ENCODE measurements at places on chromosomes 3 and 15.
A peak's percentile ranks its signal among the peaks of the same experiment; 100 is the strongest.

DNA sequence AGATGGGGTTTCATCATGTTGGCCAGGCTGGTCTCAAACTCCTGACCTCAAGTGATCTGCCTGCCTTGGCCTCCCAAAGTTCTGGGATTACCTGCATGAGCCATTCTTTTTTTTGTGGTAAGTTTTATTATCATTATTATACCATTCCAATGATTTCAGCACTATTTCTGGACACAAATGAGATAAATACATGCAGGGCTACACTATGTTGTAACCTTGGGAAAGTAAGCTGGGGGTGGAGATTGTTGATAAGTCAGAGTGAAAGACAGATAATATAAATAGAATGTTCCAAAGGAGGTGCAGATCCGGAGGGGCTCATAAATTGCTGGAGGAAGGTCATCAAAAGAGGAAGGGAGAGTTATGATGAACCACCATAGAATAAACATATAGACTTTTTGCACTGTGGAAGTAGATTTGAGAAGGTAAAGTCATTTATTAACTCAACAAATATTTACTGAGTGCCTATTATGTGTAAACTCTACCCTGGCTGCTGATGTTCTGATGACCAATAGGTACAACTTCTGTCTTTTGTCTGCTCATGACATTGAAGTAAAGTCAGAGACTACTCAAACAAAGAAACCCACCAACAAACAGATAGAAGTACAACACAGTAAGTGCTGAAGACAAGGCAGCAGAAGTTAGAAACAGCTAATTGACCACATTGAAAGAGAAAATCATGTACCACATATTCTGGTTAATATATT lies 478.9 kb upstream of the GOLIM4 start:
- DNase-seq: no peak

- DNase-seq: no peak
These were observed 1481.5 kb downstream of the OTOL1 start for GRCh38 chr3:162978136-162978535.

GRCh38 chr3:126448136-126448892 lies 27.4 kb downstream of the ZXDC start:
- DNase-seq: no peak

GRCh38 chr3:31423482-31423881 lies 109.2 kb upstream of the STT3B start:
- no peak for DNase-seq

DNA sequence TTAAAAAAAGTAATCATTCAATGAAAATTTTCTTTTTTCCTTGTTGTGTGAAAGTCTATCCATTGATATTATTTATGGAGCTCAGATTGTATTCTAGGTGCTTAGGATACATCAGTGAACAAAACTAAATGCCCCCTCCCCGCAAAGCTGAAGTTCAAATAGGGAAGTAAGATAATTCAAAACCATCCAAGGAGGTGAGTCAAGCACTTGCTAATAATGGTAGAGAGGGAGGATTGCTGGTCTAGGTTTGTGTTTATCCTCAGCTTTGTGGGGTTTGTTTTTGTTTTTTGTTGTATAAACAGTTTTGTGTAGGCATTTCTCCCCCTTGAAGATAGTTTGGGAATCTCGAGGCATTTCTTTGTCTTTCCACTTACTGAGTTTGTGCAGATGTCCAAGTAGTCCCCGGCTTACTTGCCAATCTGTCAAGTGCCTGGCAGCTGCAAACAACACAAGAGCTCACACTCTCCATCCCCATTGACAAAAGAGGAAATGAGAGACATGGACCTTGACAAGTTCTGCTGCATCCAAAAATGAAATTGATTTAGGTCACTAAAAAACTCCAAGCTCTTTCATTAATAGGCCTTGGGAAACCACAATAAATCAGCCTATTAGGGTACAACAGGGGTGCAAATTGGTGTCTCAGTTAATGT lies 575.8 kb upstream of the TBL1XR1 start:
- no peak for DNase-seq

DNA sequence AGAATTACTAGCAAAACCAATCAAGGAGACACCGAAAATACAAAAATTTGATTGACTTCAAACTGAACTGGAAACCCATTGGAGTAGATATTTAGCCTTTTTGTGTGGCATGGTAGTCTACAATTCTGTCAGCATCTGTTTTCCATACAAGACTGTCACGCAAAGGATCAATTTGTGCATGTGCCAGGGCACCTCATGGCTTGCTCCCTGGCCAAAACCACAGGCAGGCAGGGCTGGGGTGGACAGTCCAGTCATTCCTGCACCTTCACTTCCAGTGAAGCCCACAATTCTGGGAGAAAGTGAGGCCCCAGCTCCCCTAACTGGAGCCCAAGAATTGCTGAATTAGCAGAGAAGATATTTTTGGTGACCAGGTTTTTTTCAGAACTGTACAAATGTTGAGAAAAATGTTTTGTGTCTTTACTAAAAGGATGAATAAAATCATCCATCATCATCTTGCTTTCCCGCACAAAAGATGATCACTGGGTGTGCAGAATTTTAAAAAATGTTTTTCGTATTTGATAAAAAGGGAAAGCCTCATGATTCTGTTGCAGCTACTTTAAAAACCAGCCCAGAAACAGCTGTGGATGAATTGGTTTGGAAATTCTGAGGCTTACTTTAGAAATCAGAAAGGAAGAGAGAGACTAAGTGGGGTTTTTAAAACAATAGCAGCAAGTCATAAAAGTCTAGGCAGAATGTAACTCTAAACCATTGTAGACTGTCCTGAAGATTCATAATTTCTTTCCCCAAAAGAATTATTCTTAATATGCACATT lies 86.4 kb downstream of the PCCB start:
- no peak for DNase-seq

DNA sequence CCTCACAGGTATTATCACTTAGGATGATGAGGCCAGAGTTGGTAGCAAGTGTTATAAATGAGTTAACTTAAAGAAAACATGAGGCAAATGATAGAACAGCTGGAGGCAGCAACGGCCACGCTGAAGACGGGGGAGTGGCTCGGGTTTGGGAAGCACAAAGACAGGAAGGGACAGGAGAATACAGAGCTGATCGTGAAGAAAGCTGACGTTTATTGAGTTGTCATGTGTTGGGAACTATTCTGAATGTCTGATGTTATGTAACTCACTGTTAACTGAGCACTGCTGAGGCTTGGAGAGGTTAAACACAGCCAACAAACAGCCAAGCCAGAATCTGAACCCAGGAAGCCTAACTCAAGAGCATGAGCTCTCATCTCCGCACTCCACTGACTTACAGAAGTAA lies 42.3 kb downstream of the FGD5 start:
- DNase-seq: no peak

DNA sequence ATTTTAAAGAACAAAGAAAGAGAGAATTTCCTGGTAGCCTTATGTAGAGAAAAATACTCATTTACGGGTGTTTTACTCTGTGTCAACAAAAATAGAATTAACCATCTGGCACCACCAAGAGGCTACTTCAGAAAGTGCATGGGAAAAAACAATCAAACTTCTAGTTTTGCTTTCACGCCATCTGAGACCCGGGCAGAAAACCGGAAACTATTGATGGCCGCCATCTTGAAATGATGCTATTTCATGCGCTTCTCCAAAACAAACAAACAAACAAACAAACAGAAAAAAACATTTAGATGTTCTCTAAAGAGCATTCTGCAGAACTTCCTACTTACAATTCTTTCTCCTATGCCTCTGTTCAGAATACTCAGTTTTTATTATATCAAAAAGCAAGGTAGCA lies 49.4 kb upstream of the SYNPR start:
- DNase-seq: no peak

DNA sequence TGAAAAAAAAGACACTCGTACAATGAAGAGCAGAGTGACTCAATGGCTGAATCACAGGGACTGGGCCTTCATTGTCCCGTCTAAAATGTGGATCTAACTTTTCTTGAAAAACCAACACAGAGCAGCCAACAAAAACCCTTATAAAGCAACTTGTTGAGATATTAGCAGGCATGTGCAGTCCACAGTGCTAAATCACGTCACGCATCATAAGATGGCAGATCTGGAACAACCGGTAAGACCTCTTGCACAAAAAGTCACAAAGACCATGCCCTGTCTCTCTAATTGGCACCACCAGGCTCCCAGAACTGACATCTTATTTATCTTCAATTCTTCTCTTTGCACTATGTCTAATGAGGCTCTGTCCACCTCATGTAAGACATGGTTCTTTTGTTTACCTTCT lies 177.0 kb downstream of the MAGI1 start:
- DNase-seq: no peak

DNA sequence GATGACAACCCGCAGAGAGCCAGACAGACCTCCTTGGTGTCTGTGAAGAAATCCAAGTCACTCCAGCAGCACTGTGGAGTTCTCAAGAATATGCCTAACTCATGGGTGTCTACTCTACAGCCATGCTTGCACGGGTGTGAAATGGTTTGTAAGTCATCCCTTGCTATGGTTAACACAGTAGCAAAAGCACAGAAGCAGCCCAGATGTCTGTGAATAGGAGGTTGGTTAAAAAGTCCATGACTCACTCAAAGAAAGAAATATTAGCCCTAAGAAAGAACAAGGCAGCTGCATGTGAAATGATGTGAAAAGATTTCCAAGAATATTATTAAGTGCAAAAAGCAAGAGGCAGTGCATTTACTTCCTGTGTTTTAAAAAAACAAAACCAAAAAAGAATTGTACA lies 12.1 kb upstream of the LIMD1 start:
- DNase-seq: no peak

- no peak for DNase-seq
These were observed 48.3 kb downstream of the DHX36 start for GRCh38 chr3:154275965-154276364.

DNA sequence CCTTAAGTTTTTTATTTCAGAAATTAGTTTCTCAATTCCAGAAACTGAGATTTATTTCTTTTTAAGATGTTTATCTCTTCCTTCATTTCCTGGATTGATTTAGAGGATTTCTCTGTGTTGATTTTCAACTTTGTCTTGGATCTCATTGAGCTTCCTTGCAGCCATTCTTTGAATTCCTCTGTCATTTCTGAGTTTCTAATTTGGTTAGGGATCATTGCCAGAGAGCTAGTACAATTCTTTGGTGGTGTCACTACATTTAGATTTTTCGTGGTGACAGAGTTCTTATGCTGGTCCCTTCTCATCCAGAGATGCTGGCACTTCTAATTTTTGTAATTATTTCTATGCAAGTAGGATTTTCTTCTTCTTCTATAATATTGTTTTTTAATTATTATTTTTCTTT lies 691.1 kb upstream of the NAALADL2 start:
- DNase-seq: no peak

DNA sequence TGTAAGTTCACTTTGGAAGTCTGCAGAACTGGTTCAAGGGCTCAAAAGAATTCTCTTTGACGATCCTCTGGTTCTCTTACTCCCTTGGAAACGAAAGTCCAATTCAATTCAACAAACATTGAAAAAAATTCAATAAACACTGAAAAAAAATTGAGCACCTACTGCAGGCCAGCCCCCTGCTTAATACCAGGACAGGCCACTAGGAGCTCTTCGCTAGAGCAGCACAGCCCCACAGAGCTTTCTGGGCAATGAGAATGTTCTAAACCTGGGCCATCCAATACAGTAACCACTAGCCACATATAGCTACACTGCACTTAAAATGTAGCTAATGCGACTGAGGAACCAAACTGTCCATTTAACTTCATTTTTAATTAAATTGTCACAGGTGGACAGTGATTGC lies 50.4 kb upstream of the DCLK3 start:
- no peak for DNase-seq

GRCh38 chr15:51103330-51103729 lies 8.6 kb upstream of the TNFAIP8L3 start:
- no peak for DNase-seq

GRCh38 chr3:40102182-40102581 lies 207.3 kb upstream of the EIF1B start:
- no peak for DNase-seq

GRCh38 chr15:95503640-95504225 lies 826.8 kb upstream of the NR2F2 start:
- no peak for DNase-seq

- DNase-seq: peak; percentile 54
These were observed 453.7 kb downstream of the FOXP1 start for GRCh38 chr3:71129611-71130431.

DNA sequence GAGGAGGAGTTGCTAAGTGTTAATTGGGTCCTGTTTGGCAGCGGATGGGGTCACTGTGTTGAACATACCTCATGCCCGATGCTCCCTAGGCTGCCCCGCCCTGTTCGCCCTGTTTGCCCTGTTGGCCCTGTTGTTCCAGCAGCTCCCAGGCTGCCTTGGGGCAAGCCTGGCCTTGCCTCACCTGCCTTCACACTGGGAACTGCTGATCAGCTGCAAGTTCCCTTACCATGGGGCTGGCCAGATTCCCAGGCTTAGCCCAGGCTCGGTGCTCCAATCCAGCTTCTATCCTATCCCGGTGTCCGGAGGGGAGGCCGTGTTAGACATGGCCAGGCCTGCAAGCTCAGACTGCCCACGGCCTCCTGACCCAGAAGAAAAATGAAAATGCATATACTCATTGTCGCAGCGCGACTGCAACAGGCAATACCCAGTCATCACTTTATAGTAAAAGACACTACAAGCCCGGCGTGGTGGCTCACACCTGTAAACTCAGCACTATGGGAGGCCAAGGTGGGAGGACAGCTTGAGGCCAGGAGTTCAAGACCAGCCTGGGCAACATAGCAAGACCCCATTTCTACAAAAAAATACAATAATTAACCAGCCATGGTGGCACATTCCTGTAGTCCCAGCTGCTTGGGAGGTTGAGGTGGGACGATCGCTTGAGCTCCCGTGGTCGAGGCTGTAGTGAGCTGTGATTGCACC lies 42.9 kb upstream of the ZNF710 start:
- no peak for DNase-seq

DNA sequence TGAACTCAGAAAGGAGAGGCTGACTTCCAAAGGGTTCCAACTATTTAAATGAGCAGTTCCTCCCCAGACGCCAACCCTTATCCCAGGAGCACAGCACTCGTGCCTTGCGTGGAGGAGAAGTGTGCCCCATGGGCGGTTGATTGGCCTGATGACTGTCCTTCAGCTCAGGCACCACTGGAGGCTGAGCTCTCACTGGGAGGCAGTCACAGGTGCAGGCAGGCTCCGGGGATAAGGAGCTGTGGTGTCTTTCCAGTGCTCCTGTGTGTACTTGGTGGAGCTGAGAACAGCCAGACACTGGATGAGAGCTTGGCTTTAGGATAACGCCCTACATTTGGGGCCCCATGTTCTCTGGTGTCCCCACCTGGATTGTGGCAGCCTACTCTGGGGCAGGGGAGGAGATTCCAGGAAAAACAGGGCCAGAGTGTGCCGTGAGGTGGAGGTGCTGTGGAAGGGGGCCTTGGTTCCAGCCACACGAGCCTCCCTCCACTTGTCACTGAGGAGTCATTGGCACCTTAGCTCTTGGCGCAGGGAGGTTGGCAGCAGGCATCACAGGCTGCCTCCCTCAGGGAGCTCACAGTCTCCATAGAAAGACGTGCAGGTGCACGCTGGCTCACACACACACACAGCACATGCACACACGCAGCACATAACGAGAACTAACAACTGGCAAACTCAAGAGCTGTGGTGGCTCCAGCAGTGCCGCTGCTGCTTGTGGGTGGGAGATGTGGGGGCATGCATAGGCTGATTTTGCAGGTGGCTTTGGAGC lies 22.7 kb upstream of the EPHB3 start:
- DNase-seq: no peak

- DNase-seq: no peak
These were observed 2.4 kb downstream of the SLCO3A1 start for GRCh38 chr15:91855684-91856489.

GRCh38 chr3:1191026-1191425 lies 98.2 kb downstream of the CNTN6 start:
- DNase-seq: no peak

GRCh38 chr3:64151342-64151871 lies 73.9 kb downstream of the PRICKLE2 start:
- no peak for DNase-seq

Data from activated naive CD4-positive, alpha-beta T cell treated with anti-CD3 and anti-CD28 coated beads, Interleukin-2, amount 10 ng/mL, durations not matched to agents 7 days and 5 days (primary cell).